ENCODE measurements at places on chromosomes 5 and 9.

- DNase-seq: no peak
These were observed 35.1 kb upstream of the NANS start for GRCh38 chr9:98021306-98022040.

GRCh38 chr5:73918791-73919221, 292.8 kb downstream of the ARHGEF28 start:
- no peak for DNase-seq

DNA sequence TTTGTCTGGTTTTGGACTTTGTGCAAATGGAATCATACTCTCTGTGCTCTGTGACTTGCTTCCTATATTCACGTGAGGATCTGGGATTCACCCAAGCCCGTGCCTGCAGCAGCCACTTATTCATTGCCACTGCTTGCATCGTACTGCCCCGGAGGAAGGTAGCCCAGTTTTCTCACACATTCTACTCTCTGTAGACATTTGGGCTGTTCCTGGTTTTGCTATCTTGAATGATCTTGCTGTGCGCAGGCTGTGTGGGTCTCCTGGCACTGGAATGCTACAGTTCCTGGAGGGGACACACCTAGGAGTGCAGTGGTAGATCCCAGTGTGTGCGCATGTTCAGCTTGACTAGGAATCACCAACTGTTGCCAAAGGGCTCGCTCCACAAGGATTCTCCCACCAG, 99.2 kb upstream of the BOD1 start:
- DNase-seq: no peak

GRCh38 chr9:91085517-91086291, 276.0 kb downstream of the AUH start:
- DNase-seq: peak; percentile 68

- DNase-seq: no peak
These were observed 10.6 kb upstream of the SLC2A6 start for GRCh38 chr9:133489253-133490190.

DNA sequence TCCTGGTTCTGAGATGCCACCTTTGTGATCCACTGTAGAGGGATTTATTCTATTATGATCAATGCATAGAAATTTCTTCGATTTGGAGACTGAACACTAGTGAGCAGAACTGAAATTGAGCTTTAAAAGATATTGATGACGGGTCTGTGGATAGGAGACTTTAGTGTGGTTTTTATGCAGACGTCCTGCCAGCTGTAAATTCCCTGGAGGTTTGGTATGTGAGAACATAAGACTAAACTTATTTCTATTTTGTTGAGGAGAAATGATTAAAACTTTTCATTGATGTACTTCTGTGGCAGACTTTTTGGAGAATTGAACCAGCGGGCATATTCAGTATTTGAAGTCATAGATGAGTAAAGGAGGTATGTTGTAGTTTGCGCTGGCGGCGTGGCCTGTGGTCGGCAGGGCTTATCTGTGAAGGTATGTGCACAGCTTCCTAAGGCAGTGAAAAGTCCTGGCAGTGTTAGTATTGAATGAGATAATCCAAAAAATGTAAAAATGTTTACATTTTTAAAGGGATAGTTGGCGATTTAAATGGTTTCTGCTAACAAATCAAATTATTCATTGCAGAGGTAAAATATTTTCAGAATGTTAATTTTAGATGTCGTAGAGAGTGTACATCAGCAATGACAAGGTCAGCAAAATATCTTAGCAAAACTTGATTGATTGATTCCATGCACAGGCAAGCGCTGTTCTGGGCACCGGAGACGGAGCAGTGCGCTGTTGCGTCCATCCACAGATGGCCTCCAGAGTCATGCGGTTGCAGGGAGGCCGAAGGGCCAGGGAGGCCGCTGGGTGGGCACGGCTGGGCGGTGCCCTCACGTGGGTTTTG, 20.4 kb downstream of the TENT4A start:
- DNase-seq: no peak

DNA sequence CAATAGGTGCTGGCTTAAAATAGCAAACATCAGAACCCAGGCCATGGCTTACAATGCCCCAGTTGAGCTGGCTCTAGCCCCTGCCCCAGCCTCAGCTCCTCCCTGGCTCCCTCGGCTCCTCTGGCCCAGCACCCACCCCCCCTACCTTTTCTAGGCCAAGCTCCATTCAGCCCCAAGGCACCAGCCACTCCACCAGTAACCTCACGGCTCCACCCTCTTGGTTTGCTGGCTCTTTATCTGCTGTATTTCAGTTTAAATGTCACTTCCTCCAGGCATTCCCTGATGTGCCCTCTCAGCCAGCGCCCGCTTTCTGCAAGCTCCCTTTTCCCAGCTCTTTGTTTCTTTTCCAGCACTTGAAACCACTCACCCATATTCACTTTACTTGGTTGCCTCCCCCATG, 10.6 kb downstream of the C1QTNF2 start:
- no peak for DNase-seq

Data from KBM-7 (cell line).